ENCODE measurements at places on chromosomes 1 and 21.

GRCh38 chr1:225888898-225889601 is at the start of gene LEFTY1:
LEFTY1 (minus strand) TSS chr1:225889146; CDS start chr1:225889066, 80 bp downstream.
- no peak for DNase-seq
- H3K27me3 ChIP-seq: no peaks in the 10 kb centered on the region
- no peak within 1 kb of the TSS for H3K4me3 ChIP-seq
- H3K27ac ChIP-seq: no peak within 1 kb of the TSS
- no peaks in the 10 kb centered on the region for H3K36me3 ChIP-seq
- H3K4me1 ChIP-seq: no peaks in the 10 kb centered on the region

DNA sequence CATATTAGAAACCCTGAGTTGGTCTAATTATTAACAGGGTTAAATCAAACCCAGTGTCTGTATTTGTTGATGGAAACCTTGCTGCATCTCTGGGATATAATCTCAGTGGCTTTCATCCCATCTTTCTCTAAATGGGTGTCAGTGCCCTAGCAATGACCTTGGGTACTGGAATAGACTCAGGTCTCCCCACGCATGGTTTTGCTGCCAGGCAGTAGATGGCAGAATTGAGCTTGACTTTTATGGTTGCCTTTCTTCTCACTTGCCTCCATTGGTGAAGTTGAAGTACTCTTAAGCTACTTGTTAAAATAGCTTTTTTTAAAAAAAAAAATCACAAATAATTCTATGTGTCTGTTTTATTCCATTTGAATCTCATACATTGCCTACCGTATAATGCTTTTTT is 81.8 kb upstream of the HMCN1 start:
- H3K36me3 ChIP-seq: no peaks in the 10 kb centered on the region
- H3K4me3 ChIP-seq: no peak overlapping the region
- H3K4me1 ChIP-seq: no peaks in the 10 kb centered on the region
- no peak overlapping the region for H3K27ac ChIP-seq
- H3K27me3 ChIP-seq: no peaks in the 10 kb centered on the region

DNA sequence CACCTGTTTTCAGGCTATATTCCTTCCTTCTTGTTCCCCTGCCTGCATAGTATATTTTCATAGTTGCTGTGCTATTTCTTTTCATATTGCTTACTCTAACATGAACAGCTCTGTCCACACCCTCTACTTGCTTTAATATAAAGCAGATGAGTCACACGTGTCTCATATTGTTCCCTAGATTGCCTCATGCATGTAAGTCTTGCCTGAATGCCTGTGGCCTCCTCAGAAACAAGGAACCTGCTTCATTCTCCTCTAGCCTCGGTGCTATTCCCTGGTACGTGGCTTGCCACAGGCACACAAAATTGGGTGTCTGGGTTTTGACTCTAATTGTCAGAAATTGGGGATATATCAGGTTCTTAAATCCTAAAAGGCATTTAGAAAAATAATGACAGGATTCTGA is 16.5 kb upstream of the PKP1 start:
- peaks cover 7% of the 10 kb centered on the region for H3K27me3 ChIP-seq
- H3K36me3 ChIP-seq: no peaks in the 10 kb centered on the region
- no peaks in the 10 kb centered on the region for H3K4me1 ChIP-seq
- no peak overlapping the region for H3K4me3 ChIP-seq

DNA sequence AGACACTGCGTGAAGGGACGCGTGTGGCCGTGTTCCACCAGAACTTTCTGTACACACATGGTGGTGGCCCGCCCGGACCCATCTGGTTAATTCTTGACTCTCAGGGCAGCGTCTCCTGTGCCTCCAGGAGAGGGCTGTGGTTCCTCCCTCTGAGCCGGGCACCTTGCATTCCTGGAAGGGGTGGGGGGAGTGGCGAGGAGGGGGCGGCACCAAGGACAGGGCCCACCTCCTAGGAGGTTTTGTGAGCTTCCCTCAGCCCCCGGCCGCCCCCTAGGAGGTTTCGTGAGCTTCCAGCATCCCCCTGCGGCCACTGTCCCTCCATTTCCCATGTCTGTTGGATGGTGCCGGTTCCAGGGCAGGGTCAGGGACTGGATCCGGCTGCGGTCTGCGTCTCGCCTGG is 28.9 kb downstream of the FAAP20 start:
- no peaks in the 10 kb centered on the region for H3K27me3 ChIP-seq
- H3K27ac ChIP-seq: no peak overlapping the region
- no peak overlapping the region for H3K4me3 ChIP-seq
- H3K4me1 ChIP-seq: no peaks in the 10 kb centered on the region
- H3K36me3 ChIP-seq: no peaks in the 10 kb centered on the region

DNA sequence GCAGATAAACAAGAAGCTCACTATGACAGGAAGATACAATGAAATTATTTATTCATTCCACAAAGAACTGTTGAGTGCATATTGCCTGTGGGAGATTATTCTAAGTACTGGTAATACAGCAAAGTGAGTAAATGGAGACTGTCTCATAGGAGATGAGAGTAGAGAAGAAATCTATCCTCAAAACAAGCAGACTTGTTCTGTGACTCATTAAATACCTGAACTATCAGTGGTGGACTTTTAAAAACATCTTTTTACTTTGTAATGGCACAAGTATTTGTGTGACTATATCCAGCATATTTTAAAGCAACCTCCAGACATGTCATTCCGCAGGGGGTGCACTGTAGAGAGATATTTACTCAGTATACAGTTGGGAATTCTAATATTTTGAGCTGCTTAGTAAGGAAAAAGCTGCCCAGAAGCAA is 259.2 kb downstream of the FMN2 start:
- no peak overlapping the region for H3K4me3 ChIP-seq
- no peaks in the 10 kb centered on the region for H3K36me3 ChIP-seq
- peaks cover 5% of the 10 kb centered on the region for H3K4me1 ChIP-seq
- H3K27ac ChIP-seq: no peak overlapping the region
- no peaks in the 10 kb centered on the region for H3K27me3 ChIP-seq

GRCh38 chr1:200226268-200226968 is 183.4 kb downstream of the ZNF281 start:
- H3K36me3 ChIP-seq: no peaks in the 10 kb centered on the region
- no peak overlapping the region for H3K4me3 ChIP-seq
- no peak overlapping the region for H3K27ac ChIP-seq
- H3K27me3 ChIP-seq: peaks cover 10% of the 10 kb centered on the region
- H3K4me1 ChIP-seq: no peaks in the 10 kb centered on the region
- no peak for DNase-seq

DNA sequence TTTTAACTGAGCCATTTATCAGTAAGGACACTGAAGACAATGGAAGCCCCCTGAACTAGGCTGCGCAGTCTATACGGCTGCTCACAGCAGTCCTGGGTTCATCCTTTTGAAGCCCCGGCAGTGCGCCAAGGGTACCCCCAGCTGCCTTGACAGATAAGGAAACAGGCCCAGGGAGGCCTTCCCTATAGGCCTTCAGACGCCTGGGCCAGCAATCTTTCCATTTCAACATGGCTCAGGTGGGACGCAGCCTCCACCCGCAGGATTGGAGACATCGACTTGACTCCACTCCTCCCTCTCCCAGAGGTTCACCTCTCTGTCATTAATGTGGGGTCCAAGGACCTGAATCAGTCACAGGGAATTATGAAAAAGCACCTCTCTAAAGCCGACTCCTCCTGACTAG is 2.8 kb upstream of the LYPD8 start:
- no peak overlapping the region for H3K4me3 ChIP-seq
- no peaks in the 10 kb centered on the region for H3K27me3 ChIP-seq
- no peak overlapping the region for H3K27ac ChIP-seq
- no peaks in the 10 kb centered on the region for H3K36me3 ChIP-seq
- no peaks in the 10 kb centered on the region for H3K4me1 ChIP-seq
- no peak for DNase-seq

DNA sequence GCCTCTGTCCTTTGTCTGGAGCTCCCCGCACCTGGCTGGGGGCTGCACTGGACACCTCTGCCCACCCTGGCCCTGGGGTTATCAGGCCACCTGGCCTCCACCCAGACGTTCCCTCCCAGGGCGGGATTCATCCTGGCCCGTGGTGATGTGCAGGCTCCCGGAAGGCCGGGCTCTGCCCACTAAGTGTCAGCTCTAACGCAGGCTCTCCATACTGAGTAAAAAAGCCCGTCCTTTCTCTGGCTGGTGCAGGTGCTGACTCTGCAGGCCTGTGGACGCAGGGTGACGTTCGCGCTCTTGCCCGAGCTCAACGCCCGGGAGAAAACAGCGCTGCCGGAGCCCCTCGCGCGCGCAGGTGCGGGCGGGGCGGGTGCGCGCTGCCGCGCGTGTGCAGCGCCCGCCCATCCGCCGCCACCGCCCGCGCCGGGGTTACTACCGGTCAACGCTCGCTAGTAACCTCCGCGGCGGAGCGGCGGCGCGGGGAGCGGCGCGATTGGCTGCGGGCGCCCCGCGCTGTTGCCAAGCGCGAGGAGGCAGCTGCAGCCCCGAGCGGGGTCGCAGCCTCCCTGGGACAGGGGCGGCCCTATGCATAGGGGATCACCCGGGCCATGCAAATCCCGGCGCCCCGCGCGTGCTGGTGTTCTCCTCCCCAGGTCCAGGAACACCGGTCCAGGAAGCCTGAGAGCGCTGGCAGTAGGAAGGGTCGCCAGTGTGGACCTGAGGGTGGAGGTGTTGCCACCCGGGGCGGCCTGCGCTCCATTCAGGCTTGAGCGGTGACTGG is 15.7 kb downstream of the ABCG1 start:
- peak; percentile 85 for DNase-seq
- peak overlapping the region; percentile 22 for H3K27ac ChIP-seq
- no peaks in the 10 kb centered on the region for H3K36me3 ChIP-seq
- H3K27me3 ChIP-seq: no peaks in the 10 kb centered on the region
